ENCODE measurements at places on chromosomes 6 and 20.

GRCh38 chr6:43702534-43703440, 15.2 kb upstream of the MRPS18A start:
- no peak for DNase-seq

- no peak for DNase-seq
These were observed 3.9 kb downstream of the ACSS2 start for GRCh38 chr20:34880215-34880850.

- DNase-seq: no peak
These were observed 8.8 kb downstream of the SLC22A16 start for GRCh38 chr6:110467566-110468140.

DNA sequence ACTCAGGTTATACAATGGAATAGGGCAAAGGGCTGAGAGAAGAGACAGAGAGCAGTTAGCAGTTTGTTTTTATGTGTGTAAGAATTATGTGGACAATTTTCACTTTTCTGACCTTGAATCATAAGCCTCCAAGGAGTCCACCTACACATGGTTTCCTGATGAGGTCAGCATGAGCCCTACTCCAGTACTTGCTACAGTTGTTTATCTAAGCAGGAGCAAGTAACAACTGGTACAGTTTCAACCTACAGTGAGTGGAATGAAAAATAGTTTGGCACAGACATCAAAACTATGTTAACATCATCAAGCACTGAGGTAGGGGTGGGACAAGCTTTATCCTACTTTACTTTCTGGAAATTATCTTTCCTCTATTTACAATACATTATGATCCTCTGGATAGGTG, 426.7 kb upstream of the ID4 start:
- no peak for DNase-seq

DNA sequence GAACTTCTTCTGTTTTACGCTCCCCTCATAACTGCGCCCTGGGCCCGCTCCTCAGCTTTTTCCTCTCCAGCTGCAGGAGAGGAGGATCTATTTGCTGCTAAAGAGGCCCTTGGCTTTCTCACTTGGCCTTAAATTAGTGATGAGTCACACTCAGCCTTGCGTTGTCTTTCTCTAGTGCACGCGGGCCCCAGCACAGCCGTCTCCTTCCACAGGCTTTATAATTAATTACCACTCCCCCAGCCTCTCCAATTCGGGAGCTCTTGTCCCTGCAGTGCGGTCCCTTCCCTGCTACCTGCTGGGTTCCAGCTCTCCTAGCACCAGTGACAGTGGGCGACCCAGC, 25.2 kb downstream of the PACSIN1 start:
- DNase-seq: no peak

- DNase-seq: no peak
These were observed at the start of gene PCSK2 for GRCh38 chr20:17226410-17227218. Gene PCSK2 (plus strand): TSS chr20:17227040. CDS start chr20:17227306, 266 bp downstream.

- DNase-seq: no peak
These were observed 1046.7 kb upstream of the MAP3K7 start for GRCh38 chr6:91633374-91634111.

DNA sequence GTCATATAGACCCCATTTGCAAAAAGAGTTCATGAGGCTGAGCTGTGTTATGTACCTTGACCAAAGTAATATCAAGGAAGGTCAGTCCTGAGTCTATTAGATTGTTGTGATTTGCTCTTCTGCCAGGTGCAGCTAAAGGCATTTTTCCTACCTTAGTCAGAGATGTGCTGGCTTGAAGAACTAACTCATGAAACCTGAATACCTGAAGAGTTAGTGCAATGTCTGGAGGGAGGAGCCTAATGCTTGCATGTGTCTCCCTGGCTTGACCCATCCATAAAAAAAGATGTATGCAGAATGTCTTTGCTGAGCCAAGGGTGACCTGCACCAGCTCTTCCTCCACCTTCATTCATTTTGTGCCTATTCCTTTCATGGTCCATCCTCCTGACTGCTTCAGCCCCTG, 742.0 kb downstream of the KIF16B start:
- no peak for DNase-seq

GRCh38 chr6:72861935-72862432, 240.1 kb downstream of the KCNQ5 start:
- peak; percentile 15 for DNase-seq

GRCh38 chr6:26660000-26660361, 435 bp upstream of the ZNF322 start:
- DNase-seq: peak; percentile 76

- DNase-seq: no peak
These were observed 7.7 kb upstream of the ZKSCAN8 start for GRCh38 chr6:28134015-28134414.

- no peak for DNase-seq
These were observed 56.6 kb upstream of the SUPT3H start for GRCh38 chr6:45434381-45434700.

DNA sequence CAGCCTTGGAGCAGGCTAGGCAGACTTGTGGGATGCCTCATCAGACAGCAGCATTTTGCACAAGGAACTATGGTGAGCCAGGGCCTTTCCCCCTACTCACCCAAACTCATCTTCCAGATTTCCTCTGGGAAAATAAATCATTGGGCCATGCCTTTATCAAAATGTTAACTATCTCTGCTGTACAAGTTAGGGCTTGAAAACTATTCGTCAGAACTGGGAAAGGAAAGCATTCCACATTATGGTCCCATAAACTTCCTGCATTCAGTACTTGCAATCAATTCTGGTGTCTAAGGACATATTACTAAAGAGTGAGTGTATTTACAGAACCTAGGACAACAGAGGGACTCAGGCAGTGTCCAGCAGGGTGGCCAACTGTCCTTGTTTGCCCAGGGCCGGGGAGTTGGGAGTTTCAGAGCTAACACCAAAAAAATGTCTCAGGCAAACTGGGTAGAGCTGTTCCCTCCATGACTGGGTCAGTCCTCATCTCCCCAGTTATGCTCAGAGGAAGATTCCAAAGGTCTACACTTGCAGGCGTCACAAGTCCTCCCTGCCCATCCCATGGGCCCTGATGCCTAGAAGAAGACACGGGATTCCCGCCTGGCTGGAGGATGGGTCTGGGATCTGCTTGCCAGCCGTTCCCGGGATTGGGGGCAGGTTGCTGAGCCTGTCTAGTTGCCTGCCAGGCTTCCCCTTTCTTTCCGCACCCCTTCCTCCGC, 72.2 kb downstream of the SLC22A3 start:
- DNase-seq: no peak

- DNase-seq: no peak
These were observed at the start of gene NHSL1 for GRCh38 chr6:138499303-138500018. Gene NHSL1 (minus strand): TSS chr6:138499494. CDS start chr6:138499290, 204 bp downstream.

- no peak for DNase-seq
These were observed 88.3 kb downstream of the DLL1 start for GRCh38 chr6:170202416-170203135.

DNA sequence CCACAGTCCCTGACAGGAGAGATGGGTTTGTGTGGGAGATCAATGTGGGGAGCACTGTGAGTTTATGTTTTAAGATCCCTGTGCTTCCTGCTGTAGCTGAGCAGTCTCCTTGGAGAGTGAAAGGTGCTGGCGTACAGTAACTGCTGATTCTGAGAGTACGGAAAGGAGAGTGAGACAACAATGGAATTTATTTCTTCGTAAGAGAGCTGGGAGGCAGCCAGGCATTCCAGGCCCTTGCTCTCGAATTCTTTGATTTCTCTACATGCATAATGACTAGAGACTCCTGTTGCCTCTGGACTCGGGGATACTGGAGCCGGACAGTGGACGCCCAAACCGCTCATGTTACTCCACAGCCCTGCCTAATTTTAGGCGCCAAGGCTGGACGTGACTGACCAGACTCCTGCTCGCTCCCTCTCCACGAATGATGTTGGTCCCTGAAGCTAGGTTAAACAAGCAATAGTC, 131.0 kb upstream of the PHACTR1 start:
- no peak for DNase-seq

GRCh38 chr6:120186080-120186479, 836.5 kb upstream of the MAN1A1 start:
- no peak for DNase-seq

DNA sequence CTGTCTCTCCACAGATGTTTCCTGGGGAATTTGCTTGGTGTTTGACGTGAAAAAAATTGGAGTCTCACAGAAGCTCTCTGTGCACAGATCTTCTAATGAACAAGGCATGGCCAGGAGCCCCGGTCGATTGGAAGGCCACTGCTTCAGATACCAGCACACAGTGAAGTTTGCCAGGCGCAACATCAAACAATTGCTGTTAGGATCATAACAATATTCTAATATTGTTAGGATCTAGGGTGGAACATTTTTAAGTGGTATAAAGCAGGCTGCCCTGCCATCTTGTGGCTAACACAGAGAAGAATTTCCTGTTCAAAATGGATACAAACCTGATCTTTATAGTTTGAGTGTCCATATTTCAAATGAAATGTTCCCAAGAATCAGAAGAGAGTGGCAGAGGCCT, 64.1 kb downstream of the C6orf118 start:
- DNase-seq: no peak

DNA sequence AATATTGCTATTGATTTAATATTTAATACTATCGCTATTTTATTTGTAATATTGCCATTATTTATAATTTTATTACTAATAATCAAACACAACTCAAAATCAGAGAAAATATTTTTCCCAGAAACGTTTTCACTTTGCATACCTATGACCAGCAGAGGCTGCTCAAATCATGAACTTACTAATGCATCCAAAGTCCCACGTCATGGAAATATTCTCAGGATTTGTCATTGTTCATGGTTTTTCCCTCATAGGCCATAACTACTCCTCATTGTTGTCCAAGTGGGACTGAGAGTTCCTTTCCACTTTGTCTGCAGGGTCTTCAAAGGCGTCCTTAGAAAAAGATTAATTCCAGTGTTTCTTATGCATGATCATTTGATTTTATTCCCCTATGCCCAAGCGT, 344.8 kb downstream of the THBS2 start:
- DNase-seq: no peak

GRCh38 chr20:43011491-43011890, 178.2 kb downstream of the PTPRT start:
- DNase-seq: no peak

GRCh38 chr6:38326837-38327236, 312.9 kb downstream of the BTBD9 start:
- no peak for DNase-seq

DNA sequence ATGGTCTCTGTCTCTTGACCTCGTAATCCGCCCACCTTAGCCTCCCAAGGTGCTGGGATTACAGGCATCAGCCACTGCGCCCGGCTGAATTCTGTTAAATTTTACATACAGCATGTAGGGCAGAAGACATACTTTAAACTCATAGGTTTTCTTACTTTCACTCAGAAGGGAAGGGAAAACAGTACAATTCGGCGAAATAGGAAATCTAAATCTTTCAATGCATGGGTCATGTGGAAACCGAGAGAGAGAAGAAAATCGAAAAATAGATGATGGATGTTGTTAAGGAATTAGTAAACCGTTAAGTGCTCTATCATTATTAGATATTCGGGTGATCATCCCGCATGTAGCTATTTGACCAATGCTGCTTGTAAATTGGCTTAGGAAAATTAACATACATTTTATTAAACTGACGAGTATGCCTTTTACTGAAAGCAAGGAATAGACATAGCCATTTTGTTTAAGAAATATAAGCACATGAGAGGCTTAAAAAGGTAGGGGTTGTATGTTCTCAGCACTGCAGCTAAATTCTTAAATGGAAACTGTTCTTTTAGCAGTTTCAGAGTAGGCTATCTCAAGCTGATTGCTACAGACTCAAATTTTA, 164.7 kb upstream of the AGPAT4 start:
- DNase-seq: no peak

DNA sequence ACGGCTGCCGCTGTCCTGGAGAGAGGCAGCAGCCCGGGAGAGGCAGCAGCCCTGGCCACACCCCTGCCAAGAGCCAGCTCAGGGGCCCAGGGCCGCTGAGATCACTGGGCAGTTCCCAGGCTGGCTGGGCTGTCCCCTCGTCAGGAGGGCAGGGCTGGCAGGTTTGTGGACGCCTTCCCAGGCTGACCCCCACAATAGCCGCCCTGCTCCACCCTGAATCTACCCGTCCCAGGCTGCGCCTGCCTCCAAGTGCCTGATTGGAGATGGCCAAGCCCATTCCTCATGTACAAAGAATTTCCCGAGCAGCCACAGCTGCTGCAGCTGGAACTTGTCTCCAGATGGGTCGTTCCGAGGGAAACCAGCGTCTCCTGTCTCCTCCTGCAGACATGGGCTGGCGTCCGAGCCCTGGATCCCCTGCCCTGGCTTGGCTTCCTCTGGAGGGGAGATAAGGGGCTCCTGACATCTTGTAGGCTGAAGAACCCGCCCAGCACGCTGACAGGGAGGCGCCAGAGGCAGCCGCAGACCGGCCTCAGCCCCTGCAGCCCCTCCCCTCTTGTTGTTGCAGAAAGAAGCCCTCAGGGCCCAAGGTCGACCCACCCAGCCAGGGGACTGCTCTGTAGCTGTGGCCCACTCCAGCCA, 9.4 kb upstream of the GATA5 start:
- DNase-seq: no peak

GRCh38 chr6:36906539-36907325, 21.0 kb downstream of the C6orf89 start:
- no peak for DNase-seq

DNA sequence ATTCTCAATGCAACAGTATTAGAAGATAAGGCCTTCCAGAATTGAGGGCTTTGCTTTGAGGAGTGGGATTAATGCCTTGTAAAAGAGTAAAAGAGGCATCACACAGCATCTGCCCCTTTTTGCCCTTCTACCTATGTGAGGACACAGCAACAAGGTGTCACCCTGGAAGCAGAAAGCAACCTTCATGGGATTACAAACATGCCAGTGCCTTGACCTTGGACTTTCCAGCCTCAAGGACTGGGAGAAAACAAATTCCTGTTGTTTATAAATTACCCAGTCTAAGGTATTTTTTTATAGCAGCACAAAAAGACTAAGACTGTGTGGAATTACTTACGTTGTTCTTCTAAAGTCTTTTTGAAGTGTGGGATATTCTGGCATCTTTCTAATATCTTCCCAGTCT, 150.0 kb upstream of the SLC22A16 start:
- DNase-seq: no peak

GRCh38 chr20:50141811-50142561, 11.5 kb downstream of the PEDS1 start:
- no peak for DNase-seq

- no peak for DNase-seq
These were observed 22.2 kb downstream of the APCDD1L start for GRCh38 chr20:58492795-58493524.

DNA sequence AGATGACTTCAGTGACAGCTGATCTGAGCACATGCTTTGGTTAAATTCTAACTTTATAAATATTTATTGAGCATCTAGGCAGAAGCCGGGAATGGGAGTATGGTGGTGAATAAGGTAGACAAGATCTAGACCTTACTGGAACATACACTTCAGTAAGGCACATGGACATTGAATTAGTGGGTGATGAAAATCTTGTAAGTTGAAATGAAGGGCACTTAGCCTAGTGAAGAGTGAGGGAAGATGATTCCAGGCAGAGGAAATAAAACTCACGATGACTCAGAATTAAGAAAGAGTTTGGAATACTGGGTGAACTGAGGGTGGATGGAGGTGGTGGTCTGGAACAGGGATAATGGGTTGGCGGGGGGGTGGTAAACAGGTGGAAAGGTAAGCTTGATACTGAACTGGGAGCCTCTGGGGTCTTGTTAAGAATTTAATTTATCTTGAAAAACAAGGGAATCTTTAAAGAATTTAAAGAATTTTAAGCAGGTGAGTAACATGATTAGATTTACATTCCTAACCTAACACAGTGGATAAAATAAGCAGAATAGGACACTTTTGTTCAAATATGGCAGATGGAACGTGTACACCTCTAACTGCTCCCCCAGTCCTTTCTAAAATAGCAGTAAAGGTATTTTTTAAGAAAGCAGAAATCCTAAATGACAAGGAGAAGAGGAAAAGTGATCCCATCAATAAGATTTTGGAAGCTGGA, 75.2 kb upstream of the ARHGAP18 start:
- DNase-seq: peak; percentile 20
